ENCODE measurements at places on chromosomes 2 and 18. TPM values are rescaled to one million over a fixed set of nuclear protein-coding genes. Genes with fewer than 3 reads are reported as not detected.

GRCh38 chr2:232460171-232460570 lies 4.2 kb downstream of the ALPI start:
- no peak for DNase-seq

GRCh38 chr2:30209227-30209626 lies 22.1 kb upstream of the LBH start:
- DNase-seq = no peak

GRCh38 chr2:45089554-45090261 lies 80.5 kb upstream of the SIX2 start:
- DNase-seq = no peak

ABCG5 gene
- polyA plus RNA-seq = 0.08 TPM

DNA sequence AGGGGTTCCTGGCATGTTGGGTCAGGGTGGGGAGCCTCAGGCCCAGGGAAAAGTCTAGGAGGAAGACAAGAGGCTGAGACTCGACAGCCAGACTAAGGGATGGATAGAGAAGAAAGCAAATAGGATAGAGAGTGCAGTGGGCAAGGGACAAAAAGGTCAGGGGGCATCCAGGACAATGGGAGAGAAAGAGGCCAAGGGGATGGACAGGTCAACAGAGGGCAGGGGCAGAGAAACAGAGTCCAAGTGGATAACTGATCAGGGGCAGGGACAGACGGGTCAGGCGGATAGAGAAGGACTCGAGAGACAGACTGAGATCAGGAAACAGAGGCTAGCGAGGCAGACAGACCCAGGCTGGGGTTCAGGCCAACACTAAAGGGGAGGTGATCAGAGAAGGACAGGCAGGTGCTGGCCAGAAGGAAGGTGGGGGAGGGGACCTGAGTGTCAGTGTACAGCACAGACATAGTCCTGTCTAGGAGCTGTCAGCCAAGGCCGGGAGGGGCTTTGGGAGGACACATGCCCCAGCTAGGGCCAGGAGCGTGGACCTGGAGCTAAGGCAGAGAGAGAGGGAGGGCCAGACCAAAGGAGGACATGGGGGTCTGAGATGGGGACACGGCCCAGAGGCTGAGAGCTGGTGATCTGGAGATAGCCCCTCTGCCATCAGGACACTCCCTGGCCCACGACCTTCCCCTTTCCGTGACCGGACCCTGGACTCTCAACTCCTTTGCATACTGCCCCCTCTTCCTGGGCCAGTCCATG lies 12.2 kb downstream of the ASIC4 start:
- DNase-seq = no peak

GRCh38 chr2:104539649-104540048 lies 314.3 kb upstream of the POU3F3 start:
- no peak for DNase-seq

DNA sequence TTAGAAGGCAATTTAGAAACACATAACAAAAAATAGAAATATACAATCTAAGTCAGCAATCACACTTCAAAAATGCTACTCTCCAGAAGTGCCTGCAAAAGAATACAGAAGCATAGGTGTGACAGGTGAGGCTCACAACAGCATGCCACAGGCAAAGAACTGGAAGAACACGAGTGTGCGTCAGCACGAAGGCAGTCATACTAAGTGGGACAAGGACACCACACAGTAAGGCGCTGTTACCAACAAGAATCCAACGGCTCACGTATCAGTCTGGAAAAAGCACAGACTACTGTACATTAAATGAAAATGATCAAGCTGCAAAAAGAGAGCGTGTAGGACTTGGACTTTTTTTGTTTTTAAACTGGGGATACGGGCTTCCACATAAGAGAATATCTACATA lies 18.7 kb downstream of the HDLBP start:
- DNase-seq = no peak

- no peak for DNase-seq
Observed at GRCh38 chr2:64978514-64979268, 10.5 kb upstream of the SLC1A4 start.

DNA sequence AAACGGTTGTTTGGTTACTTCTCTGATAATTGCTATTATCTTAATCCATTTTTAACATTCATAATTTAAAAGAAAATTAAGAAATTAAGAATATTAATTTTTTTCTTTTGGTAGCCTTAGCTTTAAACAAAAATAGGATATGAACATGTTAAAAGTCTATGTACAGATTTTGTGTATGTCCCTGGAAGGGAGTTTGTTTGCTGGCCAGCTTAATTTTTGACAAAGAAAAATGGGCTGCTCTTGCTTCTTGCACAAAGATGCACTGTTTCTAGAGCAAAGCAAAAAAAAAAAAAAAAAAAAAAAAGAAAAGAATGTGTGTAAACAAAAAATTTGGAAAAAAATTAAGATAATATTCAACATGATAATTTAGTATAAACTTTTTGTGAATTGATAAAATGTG lies 1.3 kb downstream of the RFTN2 start:
- peak; percentile 24 for DNase-seq

TEKT4 gene
- polyA plus RNA-seq = not detected

- peak; percentile 95 for DNase-seq
Observed at GRCh38 chr2:24123195-24123921, at the start of the genes FAM228B and PFN4. FAM228B (plus strand) TSS chr2:24123469; CDS start chr2:24124362, 893 bp downstream. PFN4 (minus strand) TSS chr2:24123334; CDS start chr2:24122535, 799 bp downstream.

HOXD1 gene
- 3.2 TPM for polyA plus RNA-seq

REG3A gene
- polyA plus RNA-seq = not detected

DNA sequence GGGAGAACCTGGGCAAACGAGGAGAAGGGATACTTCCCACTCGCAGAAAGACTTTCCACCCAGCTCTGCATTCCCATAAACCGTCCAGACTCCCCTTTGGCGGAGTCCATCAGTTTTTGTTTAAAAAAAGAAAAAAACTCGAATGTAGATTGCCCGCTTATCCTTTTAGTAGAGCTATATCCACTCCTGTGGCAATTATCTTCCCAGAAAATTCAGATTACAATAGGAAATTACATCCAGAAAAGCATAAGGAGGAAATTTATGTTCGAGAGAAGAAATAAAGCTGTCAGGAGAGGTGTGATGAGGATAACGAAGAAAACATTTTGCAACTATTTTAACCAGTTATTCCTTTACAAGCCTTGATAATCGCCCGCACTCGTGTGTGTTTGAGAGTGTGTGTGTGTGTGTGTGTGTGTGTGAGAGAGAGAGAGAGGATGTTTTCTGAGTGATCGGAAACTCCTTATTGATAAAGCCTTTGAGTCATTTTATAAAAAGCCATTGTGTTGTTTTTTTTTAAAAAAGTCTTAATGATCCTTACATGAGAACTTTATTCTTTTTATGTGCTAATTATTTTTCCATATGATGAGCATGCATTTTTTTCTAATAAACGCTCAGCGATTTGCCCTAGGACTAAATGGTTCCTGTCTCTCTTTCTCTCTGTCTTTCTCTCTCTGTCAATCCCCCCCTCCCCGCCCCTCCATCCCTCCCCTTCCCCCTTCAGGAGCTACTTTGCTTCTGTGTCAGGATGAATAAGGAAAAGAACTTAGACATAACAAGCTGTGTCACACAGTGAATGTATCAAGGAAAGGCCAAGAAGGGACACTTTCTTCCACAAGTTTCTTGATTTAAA lies 1.1 kb upstream of the PPP3R1 start:
- DNase-seq = no peak
